Activated CD4-positive, alpha-beta memory T cell treated with anti-CD3 and anti-CD28 coated beads for 36 hours (primary cell): ENCODE measurements at places on chromosomes 6 and 20. TPM values are rescaled to one million over a fixed set of nuclear protein-coding genes. Genes with fewer than 3 reads are reported as not detected.

DNA sequence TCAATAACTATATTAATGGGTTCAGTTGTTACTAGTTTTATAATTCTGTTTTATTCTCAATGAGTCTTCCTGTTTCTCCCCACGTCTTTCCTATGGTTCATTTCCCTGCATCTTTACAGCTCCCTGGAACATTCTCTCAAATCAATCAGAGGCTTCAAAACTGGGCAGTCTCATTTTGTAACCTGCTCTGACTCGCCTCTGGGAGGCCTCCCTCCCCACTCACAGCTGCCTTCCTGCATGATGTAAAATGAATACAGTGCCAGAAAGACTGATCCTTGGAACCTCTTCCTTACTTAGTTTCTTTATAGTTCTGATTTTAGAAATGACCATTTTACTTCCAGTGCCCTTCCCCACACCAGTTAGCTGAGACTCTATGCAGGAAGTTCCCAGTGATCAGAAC lies 103.9 kb downstream of the ESR1 start:
- no peaks in the 10 kb centered on the region for H3K36me3 ChIP-seq
- H3K4me1 ChIP-seq = no peaks in the 10 kb centered on the region
- no peak overlapping the region for H3K27ac ChIP-seq
- DNase-seq = no peak

DNA sequence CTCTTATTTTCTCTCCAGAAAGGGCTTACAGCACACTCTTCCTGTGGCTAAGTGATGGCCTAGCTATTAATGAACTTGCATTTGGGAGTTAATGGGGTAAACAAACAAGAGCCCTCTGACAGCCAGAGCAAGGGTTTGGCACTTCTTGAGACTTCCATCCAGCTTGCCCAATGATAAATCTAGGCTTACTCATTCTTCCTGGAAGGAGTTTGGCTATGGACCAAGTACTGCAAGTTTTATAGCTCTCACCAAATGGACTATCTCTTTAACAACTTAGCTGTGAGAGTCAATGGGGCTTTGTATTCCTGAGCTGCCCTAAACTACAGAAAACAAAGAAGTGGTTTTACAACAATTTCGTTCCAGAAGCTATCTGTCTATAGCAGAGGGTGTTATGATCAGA lies 16.7 kb upstream of the PI3 start:
- no peak overlapping the region for H3K27ac ChIP-seq
- no peaks in the 10 kb centered on the region for H3K4me1 ChIP-seq

GRCh38 chr20:4720977-4721349 lies 746 bp upstream of the PRND start:
- H3K27ac ChIP-seq = no peak overlapping the region
- no peak overlapping the region for H3K4me3 ChIP-seq
- no peak for DNase-seq
- no peaks in the 10 kb centered on the region for H3K27me3 ChIP-seq
- H3K36me3 ChIP-seq = no peaks in the 10 kb centered on the region
- peaks cover 6% of the 10 kb centered on the region for H3K4me1 ChIP-seq

Gene TMEM181
- 11.6 TPM for total RNA-seq

DNA sequence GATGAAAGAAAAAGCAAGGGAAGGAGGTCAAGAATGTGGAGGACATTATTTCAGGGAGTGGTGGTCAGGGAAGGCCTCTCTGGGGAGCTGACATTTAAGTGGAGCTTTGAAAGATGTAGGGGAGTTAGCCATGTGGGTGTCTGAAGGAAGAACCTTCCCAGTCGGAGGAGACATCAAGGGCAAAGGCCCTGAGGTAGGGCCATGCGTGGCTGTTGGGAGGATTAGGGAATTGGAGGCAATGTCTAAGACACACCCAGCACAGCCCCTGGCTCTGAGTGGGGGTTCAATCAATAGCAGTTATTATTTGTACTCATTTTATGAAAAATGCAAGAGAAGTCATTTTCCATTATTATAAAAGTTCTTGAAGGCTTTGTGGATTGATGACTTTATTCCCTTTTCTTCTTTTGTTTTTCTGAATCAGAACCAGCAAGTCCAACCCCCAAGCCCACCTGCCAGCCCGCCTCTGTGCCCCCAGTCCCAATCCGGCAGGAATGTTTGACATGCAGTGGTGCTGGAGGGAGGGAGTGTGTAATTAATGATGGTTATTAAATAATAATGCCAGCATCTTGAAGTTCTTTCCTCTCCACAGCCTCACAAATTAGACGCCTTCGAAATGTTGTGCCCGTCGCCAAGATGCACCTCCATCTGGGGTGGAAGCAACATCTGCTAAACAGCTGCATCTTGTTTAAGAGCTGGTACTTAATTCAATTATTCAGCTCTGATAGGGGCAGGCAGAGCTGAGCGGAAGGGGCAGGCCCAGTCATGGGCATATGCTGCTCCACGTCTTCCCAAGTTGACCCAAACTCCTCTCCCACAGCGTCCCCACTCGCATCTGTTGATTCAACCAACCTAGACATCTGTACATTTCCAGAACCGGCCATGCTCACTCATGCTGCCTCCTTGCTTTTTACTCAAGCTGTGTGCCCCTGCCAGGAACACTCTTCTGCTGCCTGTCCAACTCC lies 81.3 kb upstream of the SIRPA start:
- no peak for DNase-seq
- peaks cover 9% of the 10 kb centered on the region for H3K4me1 ChIP-seq
- no peaks in the 10 kb centered on the region for H3K36me3 ChIP-seq
- peaks cover 35% of the 10 kb centered on the region for H3K27me3 ChIP-seq

DNA sequence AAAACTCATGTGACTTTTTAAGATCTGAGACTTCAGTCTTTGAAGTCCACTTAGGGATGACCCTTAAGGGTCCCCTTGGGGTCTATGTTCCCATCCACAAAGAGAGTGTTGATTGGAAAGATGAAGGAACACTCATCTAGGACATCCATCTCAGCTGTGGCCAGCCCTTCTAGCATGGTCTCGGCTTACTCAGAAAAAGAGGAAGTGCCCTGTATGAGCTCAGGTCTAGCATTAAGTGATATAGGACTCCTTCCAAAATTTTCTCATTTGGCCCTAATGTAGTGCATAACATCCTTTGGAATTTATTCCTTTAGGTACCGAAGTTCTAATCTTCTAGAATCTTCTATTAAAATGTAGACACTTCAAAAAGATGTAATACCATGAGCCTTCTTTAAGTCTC lies 77.4 kb downstream of the NDUFAF5 start:
- peaks cover 4% of the 10 kb centered on the region for H3K27me3 ChIP-seq
- H3K36me3 ChIP-seq = no peaks in the 10 kb centered on the region
- no peak overlapping the region for H3K27ac ChIP-seq
- no peak overlapping the region for H3K4me3 ChIP-seq
- no peak for DNase-seq

Gene LPIN3
- total RNA-seq = 0.77 TPM

Gene C6orf163
- total RNA-seq = 1.1 TPM

DNA sequence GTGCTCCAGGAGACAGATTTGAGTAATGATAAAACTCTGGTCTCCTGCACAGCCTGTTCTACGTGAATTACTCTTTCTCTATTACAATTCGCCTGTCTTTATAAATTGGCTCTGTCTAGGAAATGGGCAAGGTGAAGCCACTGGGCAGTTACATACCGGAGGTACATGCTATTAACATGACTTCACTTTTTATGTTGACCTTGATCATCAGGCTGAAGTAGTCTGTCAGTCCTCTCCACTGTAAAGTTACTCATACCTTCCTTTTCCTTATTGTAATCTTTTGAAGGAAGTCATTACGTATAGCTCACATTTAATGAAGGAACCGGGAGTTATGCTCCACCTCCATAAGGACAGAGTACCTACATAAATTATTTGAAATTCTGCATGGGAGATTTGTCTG lies 19.9 kb upstream of the KHDC1 start:
- peaks cover 2% of the 10 kb centered on the region for H3K36me3 ChIP-seq
- no peaks in the 10 kb centered on the region for H3K27me3 ChIP-seq
- DNase-seq = no peak
- no peak overlapping the region for H3K27ac ChIP-seq

GRCh38 chr20:17854307-17854903 lies 114.2 kb downstream of the SNX5 start:
- no peak overlapping the region for H3K4me3 ChIP-seq
- H3K4me1 ChIP-seq = peaks cover 6% of the 10 kb centered on the region
- DNase-seq = no peak
- no peaks in the 10 kb centered on the region for H3K36me3 ChIP-seq

GRCh38 chr6:131894493-131895424 lies 56.4 kb downstream of the CCN2 start:
- no peaks in the 10 kb centered on the region for H3K4me1 ChIP-seq
- no peaks in the 10 kb centered on the region for H3K36me3 ChIP-seq
- H3K27ac ChIP-seq = no peak overlapping the region

- H3K4me1 ChIP-seq = no peaks in the 10 kb centered on the region
- no peaks in the 10 kb centered on the region for H3K27me3 ChIP-seq
- H3K27ac ChIP-seq = no peak overlapping the region
- H3K36me3 ChIP-seq = no peaks in the 10 kb centered on the region
Measured at GRCh38 chr6:63099772-63100459, 111.4 kb upstream of the FKBP1C start.

DNA sequence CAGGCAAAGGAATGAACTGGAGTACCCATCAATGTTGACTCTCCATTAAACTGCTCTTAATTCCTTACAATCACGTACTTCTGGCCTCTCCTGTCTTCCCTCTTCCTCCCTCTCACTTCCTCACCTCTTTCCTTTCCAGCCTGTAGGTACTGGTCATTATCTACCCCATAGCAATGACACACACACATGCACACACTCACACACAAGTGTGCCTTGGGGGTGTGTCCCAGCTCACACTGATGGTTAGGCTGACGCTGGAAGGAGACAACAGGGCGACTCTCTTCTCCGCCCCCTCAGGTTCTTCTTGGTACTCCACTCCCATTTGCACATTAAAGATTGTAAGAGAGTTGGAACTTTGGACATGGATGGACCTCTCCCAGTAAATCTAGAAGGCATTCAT lies 14.0 kb upstream of the SERPINB9 start:
- peaks cover 16% of the 10 kb centered on the region for H3K4me1 ChIP-seq
- H3K36me3 ChIP-seq = no peaks in the 10 kb centered on the region
- no peak overlapping the region for H3K27ac ChIP-seq
- H3K4me3 ChIP-seq = no peak overlapping the region
- H3K27me3 ChIP-seq = no peaks in the 10 kb centered on the region
- no peak for DNase-seq

- H3K36me3 ChIP-seq = no peaks in the 10 kb centered on the region
- no peak overlapping the region for H3K4me3 ChIP-seq
- no peaks in the 10 kb centered on the region for H3K27me3 ChIP-seq
- no peak for DNase-seq
Measured at GRCh38 chr6:47170617-47170947, 128.4 kb upstream of the ADGRF1 start.

DNA sequence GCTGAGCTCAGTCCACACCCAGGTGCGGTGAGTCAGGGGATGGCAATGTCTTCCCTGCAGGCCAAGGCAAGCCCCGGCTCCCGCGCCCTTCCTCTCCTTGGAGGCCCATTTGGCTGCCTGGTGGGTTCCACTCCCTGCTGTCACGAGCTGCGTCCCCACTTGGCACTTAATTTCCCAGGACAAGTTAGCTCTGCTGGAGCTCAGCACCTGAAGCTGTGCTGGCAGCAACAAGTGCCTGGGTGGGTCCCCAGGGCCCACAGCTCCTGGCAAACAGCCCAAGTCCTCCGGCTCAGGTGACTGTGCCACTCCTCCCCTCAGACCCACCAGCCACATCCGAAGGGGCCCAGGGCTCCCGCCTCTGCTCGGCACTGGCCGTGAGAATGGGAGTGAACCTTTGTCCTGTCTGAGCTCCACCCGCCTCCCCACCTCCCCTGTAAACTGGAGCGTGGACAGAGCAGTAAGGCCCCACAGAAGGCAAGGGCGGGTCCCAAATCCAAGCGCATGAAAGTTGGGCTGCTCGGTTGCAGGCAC lies 16.9 kb downstream of the LAMA5 start:
- no peaks in the 10 kb centered on the region for H3K36me3 ChIP-seq
- no peaks in the 10 kb centered on the region for H3K27me3 ChIP-seq
- DNase-seq = no peak
- H3K4me1 ChIP-seq = no peaks in the 10 kb centered on the region
- H3K27ac ChIP-seq = no peak overlapping the region
- no peak overlapping the region for H3K4me3 ChIP-seq

Gene SAPCD1
- total RNA-seq = 11.3 TPM

DNA sequence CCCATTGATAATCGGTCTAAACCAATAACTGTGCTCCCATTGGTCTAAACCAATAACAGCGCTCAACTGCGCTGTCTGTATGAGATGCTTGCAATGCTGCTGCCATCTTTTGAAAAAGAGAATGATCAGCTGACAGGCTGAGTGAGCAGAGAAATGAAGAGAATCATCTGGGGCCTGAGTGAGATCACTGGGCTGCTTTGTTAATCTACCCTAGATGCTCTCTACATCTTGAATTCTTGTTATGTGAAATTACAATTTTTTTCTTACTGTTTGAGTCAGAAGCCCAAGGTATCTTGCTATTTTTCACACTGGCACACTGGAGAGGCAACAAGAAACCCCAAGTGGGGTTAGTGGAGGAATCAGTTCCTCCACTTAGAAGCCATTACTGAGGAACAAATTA lies 91.5 kb upstream of the GCM1 start:
- peaks cover 46% of the 10 kb centered on the region for H3K4me1 ChIP-seq
- H3K36me3 ChIP-seq = peaks cover 3% of the 10 kb centered on the region
- no peaks in the 10 kb centered on the region for H3K27me3 ChIP-seq
- no peak overlapping the region for H3K27ac ChIP-seq

- peaks cover 12% of the 10 kb centered on the region for H3K4me1 ChIP-seq
- H3K27ac ChIP-seq = no peak overlapping the region
- H3K27me3 ChIP-seq = no peaks in the 10 kb centered on the region
Measured at GRCh38 chr6:151409260-151409659, 17.9 kb upstream of the ZBTB2 start.

Gene PLCB4
- total RNA-seq = not detected

- no peak overlapping the region for H3K27ac ChIP-seq
- no peak for DNase-seq
- no peaks in the 10 kb centered on the region for H3K4me1 ChIP-seq
Measured at GRCh38 chr6:109172101-109172746, 76.9 kb downstream of the CEP57L1 start.

Gene TP53INP2
- 2.5 TPM for total RNA-seq

Gene PLN
- not detected for total RNA-seq

- no peak overlapping the region for H3K4me3 ChIP-seq
- H3K27ac ChIP-seq = no peak overlapping the region
- H3K36me3 ChIP-seq = no peaks in the 10 kb centered on the region
- DNase-seq = no peak
- no peaks in the 10 kb centered on the region for H3K27me3 ChIP-seq
Measured at GRCh38 chr20:43583982-43584432, 6.7 kb upstream of the IFT52 start.

GRCh38 chr6:125818772-125819260 lies 28.1 kb downstream of the NCOA7 start:
- no peak overlapping the region for H3K27ac ChIP-seq
- no peaks in the 10 kb centered on the region for H3K27me3 ChIP-seq
- no peak overlapping the region for H3K4me3 ChIP-seq
- no peak for DNase-seq
